ENCODE measurements at places on chromosomes 16 and 17.

DNA sequence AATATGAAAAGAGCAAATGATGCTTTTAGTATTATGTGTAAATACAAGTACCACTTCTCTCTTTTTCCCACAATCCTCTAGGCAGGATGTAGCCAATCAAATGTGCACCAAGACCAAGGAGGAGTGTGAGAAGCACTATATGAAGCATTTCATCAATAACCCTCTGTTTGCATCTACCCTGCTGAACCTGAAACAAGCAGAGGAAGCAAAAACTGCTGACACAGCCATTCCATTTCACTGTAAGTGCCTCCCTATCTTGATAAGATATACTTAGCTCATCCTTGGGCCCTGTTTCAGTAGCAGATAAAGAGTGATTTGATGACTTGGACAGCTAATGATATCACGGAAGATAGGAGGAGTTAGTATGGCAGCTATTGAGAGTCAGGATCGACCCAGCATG lies 33.7 kb downstream of the TADA2A start:
- no peak for DNase-seq

GRCh38 chr17:42677921-42678781 lies 1.4 kb upstream of the PLEKHH3 start:
- DNase-seq, result peak; percentile 80

GRCh38 chr17:50691550-50692447 lies 15.9 kb downstream of the ANKRD40 start:
- no peak for DNase-seq

GRCh38 chr16:1610071-1610898 lies 1.6 kb downstream of the IFT140 start:
- DNase-seq, result peak; percentile 91

GRCh38 chr17:65977041-65977440 lies 214.9 kb downstream of the CEP112 start:
- no peak for DNase-seq

DNA sequence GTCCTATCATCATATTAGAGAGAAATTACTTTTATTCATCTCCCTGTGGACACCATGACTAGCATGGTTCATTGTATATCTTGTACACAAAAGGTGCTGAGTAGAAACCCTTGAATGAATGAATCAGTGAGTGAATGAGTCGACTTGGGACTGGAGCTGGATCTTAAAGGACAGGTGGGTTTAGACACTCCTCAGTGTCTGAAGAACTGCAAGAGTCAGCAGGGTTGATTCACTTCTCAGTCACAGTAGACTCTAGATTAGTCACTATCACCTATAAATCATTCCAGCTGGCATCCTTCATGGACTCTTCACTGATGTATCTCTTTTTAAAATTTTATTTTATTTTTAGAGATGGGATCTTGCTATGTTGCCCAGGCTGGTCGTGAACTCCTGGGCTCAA lies 30.1 kb upstream of the PMFBP1 start:
- DNase-seq, result no peak

- peak; percentile 9 for DNase-seq
Observed at GRCh38 chr17:47315451-47316266, 8.1 kb upstream of the EFCAB13 start.

Measured in stimulated activated CD4-positive, alpha-beta T cell treated with anti-CD3 and anti-CD28 coated beads, Interleukin-2, amount 100 ng/mL, for 24 hours (primary cell).